IMR-90 (cell line): ENCODE measurements at places on chromosomes 5 and 9.

- peaks cover 7% of the 10 kb centered on the region for H3K4me1 ChIP-seq
- peaks cover 5% of the 10 kb centered on the region; the same call in 1 of the 2 replicates for H3K27me3 ChIP-seq
- H3K4me3 ChIP-seq = no peak overlapping the region
- no peak for DNase-seq
- no peak overlapping the region for H3K27ac ChIP-seq
These were observed 410.4 kb upstream of the KLF4 start for GRCh38 chr9:107899961-107900330.

- H3K4me3 ChIP-seq = no peak overlapping the region
- DNase-seq = no peak
- H3K36me3 ChIP-seq = no peaks in the 10 kb centered on the region
- H3K27me3 ChIP-seq = no peaks in the 10 kb centered on the region
- no peak overlapping the region for H3K27ac ChIP-seq
These were observed 235.7 kb downstream of the TUSC1 start for GRCh38 chr9:25442526-25442925.

- H3K4me1 ChIP-seq = peaks cover 2% of the 10 kb centered on the region; the same call in 1 of the 2 replicates
- no peak overlapping the region for H3K27ac ChIP-seq
- no peaks in the 10 kb centered on the region for H3K36me3 ChIP-seq
- no peak for DNase-seq
These were observed 153.5 kb downstream of the TTLL11 start for GRCh38 chr9:121939643-121940042.

GRCh38 chr5:16464664-16465543, 696 bp downstream of the ZNF622 start:
- H3K4me1 ChIP-seq = peaks cover 19% of the 10 kb centered on the region
- peak overlapping the region; percentile 79 for H3K27ac ChIP-seq
- peak overlapping the region; percentile 88 for H3K4me3 ChIP-seq
- DNase-seq = no peak
- no peaks in the 10 kb centered on the region for H3K27me3 ChIP-seq

DNA sequence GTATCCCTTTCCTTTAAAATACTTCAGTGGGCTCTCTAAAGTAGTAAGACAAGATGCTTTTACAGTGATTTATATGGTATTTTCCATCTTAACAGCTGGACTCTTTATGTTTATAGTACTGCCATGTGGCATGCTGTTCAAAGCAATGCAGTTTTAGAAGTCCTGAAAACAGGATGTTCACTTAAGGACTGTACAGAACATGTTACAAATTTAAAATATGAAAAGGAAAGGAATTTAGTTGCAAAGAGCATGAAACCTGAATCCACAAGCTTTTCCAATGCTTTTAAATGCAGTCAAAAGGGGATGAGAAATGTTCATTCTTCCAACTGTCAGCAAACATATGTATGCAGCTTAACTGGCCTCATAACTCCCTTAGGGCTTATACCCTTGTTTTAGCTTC, 580.2 kb downstream of the EFNA5 start:
- H3K27ac ChIP-seq = no peak overlapping the region
- no peaks in the 10 kb centered on the region for H3K27me3 ChIP-seq
- no peak for DNase-seq

GRCh38 chr9:125532412-125532811, 174.6 kb downstream of the MAPKAP1 start:
- H3K27ac ChIP-seq = no peak overlapping the region
- no peaks in the 10 kb centered on the region for H3K36me3 ChIP-seq
- no peak for DNase-seq
- peaks cover 12% of the 10 kb centered on the region for H3K4me1 ChIP-seq
- no peaks in the 10 kb centered on the region for H3K27me3 ChIP-seq

GRCh38 chr9:105385381-105385985, 62.4 kb upstream of the FSD1L start:
- H3K27ac ChIP-seq = no peak overlapping the region
- H3K4me3 ChIP-seq = no peak overlapping the region
- no peaks in the 10 kb centered on the region for H3K4me1 ChIP-seq
- no peak for DNase-seq
- H3K27me3 ChIP-seq = no peaks in the 10 kb centered on the region
- H3K36me3 ChIP-seq = peaks cover 3% of the 10 kb centered on the region; the same call in 1 of the 2 replicates
